ENCODE measurements at places on chromosomes 13 and 19.

GRCh38 chr19:30385174-30385573, 13.0 kb downstream of the ZNF536 start:
- DNase-seq: no peak

GRCh38 chr19:23070353-23071146, 46.3 kb upstream of the ZNF730 start:
- DNase-seq: no peak

DNA sequence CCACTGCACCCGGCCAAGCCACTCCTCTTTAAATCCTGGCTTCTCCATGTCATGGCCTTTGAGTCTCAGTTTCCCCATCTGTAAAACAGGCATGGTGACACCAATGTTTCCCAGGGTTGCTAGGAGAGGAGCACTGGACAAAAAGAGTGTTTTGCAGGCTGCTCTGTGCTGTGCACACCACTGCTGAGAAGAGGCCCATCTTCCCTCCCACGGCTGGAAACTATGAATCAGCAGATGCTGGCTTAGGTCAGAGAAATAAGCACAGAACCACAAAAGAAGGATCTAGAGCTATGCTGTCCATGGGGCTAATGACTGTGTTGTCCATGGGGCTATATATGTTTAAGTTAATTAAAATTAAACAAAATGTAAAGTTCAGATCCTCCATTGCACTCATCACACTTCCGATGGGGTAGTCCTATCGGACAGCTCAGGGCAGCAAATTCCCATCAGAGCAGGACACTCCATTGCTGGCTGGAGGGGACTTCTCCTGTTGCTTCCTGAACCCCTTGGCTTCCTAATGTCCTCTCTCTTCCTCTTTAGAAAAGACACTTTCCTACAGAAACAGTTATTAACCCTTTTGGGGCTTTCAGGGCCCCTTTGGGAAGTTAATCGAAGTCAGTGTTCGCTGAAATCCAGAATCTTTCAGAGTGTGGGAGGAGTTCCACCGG, 37.1 kb downstream of the TSHZ3 start:
- no peak for DNase-seq

DNA sequence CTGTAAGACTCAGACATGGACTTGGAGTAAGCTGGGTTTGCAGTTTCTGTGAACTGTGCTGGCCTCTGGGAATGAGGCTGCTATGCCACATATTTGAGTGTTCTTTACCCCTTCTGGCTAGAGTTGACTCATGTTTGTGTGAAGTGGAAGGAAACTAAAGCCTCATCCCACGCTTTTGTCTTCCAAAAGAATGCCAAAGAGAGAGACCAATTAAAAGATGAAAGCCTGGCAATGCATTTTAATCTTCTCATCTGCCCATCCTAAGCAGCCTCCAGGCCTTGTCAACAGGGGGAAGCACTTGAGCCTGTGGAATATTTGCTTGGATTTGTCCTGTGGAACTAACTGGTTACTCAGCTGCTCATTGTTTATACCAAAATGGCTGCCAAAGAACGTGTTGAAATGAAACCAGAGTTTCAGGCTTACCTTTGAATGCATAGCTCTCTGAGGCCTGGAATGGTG, 49.1 kb downstream of the LMO7 start:
- no peak for DNase-seq

DNA sequence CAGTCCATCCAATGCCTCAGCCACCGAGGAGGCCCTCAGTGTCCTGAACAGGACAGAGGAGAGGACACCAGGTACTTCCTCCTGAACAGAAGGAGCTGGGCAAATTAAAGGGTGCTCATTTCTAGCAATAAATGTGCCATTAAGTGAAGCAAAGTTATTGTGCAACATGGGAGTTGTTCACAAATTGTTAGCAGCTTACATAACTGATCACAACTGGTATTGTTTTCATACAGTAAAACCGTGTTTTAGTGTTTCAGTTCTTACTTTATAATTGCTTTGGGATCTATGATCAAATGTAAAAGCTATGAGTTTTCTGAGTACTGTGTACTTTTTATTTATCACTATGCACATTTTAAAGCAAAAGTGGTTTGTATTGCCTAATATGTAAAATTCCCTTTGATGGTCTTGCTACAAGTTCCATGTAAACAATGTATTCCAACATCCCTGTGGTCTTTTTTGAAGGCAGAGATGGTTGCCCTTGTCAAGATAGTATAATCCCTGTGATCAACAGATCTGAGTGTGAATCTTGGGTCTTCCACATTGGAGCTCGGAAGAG, 263.1 kb downstream of the FGF14 start:
- DNase-seq: no peak

DNA sequence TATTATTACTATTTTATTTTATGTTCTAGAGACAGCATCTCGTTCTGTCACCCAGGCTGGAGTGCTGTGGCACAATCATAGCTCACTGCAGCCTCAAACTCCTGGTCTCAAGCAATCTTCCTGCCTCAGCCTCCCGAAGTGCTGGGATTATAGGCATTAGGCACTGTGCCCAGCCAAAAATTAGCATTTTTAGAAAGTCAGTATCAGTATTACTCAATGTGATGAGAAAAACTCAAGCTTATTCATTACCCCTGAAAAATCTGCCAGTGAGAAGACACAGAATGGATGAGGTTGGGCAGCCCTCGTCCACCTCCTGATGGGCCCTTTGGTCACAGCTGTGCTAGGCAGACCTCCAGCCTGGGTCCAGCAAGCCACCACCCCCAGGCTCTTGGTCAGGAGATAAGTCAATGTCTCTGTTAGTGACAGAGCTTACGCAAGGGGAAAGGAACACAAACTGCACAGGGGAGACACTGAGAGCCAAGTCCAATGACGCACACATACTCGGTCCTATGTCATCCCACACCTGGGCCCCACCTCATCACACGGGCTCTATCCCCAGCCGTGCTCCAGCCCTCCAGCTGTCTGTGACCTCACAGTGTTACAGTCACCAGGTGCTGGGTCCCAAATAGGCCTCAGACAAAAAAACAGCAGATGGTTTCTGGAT, 19.8 kb downstream of the PEPD start:
- no peak for DNase-seq

DNA sequence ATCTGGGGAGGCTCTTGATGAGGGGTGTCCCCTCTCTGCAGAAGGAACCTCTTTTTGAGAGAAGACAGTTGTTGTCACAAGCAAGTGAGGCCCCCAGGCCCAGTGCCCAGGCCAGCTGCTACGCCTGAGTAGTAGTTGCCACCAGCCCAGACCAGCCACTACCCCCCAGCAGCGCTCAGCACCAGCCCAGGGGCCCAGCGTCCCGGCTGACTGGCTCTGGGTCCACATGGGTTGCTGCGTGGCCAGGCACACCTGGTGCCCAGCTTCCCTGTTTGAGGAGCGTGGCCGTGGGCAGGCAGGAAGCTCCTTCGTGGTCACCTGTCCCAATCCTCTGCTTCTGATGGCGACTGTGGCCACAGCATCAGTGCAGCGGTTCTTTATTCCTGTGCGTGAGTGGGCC, 84.7 kb downstream of the KDM4B start:
- no peak for DNase-seq

- no peak for DNase-seq
These were observed 101.3 kb downstream of the KCNRG start for GRCh38 chr13:50116430-50116973.

GRCh38 chr13:62932256-62932883, 1516.7 kb upstream of the PCDH20 start:
- DNase-seq: no peak

DNA sequence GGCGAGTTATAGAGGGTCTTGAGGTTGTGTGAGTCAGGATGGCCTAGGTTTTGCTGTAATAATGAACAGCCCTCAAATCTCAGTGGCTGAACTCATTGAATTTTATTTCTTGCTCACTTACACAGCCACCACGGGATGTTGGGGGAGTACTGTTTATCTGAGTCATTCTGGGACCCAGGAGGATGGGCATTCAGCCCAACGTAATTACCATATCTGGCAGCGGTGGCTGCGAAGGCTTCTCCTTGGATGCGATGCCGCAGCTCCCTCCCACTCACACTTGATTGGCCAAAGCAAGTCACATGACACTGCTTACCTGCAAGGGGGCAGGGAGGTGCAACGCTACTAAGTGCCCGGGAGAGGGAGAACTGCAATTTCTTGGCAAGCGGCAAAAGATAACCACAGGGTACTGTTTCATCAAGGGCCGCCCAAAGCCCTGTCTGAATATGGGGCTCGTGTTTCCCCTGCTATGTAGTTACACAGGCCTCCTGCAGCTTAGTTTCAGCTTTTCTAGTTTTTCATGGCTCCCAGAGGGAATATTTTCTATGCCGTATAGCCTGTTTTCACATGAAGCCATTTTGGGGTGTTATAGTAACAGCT, 19.9 kb downstream of the ZSWIM9 start:
- DNase-seq: peak; percentile 84

GRCh38 chr13:101752432-101752831, 300.0 kb downstream of the ITGBL1 start:
- DNase-seq: no peak

DNA sequence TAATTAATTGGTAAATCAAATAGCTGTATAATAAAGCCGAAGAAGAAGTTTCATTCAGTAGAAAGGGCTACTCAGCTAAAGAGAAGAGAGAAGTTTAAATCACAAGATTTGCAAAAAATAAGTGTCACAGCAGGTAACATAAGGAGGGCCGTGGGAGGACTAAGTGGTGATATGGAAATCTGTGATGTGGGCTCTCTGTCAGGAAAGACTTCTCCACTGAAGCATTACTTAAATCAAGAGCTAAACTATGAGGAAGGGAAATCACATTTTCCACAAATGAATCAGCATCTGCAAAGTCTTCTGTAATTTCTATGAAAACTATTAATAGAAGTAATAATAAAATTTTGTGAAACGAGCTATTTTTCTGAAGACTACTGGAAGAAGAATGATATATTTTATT, 153.8 kb downstream of the PCDH9 start:
- no peak for DNase-seq

DNA sequence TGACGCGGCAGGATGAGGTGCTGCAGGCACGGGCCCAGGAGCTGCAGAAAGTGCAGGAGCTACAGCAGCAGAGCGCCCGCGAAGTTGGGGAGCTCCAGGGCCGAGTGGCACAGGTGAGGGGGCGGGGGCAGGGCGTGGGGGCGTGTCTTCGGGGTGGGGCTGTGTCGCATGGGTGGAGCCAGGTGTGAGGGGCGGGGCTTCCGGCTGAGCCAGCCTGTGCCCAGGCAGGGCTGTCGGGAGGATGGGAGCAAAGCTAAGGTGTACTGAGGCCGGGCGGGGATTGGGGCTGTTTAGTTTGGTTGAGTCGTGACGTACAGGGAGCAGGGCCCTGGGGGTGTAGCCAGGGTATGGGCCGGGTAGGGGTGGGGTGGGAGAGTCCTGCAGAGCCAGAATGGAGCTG, 62.3 kb downstream of the KCNC3 start:
- no peak for DNase-seq

DNA sequence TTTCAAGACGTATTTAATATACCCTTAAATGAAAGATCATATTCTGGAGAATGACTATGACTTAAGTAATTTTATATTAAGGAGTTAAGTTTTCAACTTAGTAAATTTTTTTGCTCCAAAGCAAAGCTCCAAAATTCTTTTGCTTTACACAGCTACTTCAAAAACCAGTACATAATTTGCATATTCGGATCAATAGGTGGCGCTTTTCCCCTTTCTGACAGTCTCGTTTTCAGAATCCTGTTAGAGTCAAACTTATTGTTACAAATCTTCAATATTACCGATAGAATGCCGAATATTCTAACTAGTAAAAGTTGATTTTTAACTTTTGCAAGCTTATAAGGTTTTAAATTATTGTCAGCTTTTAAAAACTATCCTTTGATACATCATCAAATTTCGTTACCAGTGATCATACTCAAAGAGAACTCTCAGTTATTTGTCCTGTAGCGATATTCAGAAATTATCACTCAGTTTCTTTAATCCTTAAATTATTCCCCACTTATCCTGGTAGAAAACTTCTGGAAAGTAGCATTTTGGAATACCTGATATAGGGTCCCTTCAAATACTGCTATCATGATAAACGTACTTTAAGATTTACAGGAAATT, 852.7 kb upstream of the KLHL1 start:
- DNase-seq: no peak

DNA sequence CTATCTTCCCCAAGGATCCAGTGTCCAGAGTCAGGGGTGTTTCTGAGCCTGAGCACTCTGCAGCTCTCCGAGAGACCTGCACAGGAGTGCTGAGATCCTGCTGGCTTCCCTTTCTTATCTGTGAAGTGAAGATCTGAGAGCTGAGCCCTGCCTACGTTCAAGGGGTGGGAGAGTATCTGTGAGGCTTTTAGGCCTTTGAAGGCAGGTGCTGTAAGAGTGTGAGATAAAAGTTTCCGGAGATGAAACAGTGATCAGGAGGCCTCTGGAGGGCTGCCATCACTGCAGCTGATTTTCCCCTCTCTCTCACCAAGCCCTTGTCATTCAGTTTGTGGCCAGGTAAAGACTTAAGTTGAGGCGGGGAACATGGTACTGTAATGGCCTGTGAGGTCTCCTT, 83.1 kb downstream of the AKAP11 start:
- DNase-seq: no peak

DNA sequence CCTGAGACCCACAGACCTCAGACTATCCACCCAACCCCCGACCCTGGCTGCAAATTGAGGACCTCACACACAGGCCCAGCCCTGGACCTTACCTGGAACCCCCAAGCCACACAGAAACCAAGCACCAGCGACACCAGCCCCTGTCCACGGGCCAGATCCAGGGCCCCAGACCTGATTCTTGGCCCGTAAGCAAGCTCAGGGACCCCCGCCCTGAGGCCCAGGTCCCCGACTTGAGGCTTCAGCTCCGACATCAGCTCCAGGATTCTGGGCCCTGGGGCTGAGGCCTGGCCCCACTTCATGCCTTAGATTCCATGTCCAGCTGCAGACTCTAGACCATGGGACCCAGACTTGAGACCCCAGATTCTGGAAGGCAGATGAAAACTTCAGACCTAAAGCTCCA, 6.3 kb downstream of the TTYH1 start:
- DNase-seq: no peak

DNA sequence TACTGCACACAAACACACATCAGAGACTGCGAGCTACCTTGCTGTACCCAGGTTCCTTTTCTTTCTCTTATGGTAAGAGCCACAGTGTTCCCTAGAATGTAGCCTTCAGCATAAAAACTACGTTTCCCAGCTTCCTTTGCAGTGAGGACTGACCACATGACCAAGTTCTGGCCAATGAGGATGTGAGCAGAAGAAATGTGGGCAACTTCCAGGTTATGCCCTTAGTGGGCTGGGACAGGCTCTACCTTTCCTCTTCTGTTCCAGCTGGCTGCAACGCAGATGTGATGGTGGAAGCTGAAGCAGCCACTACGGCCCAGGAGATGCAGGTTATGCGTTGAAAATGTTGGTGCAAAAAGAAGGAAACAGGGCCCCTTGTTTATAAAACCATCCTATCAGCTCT, 27.5 kb downstream of the VRK3 start:
- DNase-seq: no peak

Data from GM12864 (cell line).